ENCODE measurements at places on chromosomes 7 and 10.

GRCh38 chr10:33145451-33146188 is 187.6 kb upstream of the ITGB1 start:
- DNase-seq, result peak; percentile 82

- no peak for DNase-seq
These were observed 19.4 kb downstream of the C1GALT1 start for GRCh38 chr7:7201578-7202374.

- no peak for DNase-seq
These were observed 91.4 kb downstream of the MTERF1 start for GRCh38 chr7:91789086-91789485.

DNA sequence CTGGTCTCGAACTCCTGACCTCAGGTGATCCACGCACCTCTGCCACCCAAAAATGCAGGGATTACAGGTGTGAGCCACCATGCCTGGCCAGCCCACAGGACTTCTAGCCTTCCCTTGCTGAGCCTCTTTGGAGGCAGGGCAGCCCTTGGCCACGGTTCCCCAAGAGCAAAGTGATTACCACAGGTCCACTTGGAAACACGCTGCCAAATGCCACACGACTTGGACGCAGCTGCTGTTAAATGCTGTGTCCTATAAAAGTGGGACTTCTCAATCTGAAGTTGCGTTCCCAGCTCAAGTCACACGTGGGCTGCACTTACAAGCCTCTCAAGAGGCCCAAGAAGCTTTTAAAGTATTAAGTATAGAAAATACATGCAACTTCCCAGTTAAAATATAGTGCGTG is 30.1 kb downstream of the CTBP2 start:
- DNase-seq, result no peak

DNA sequence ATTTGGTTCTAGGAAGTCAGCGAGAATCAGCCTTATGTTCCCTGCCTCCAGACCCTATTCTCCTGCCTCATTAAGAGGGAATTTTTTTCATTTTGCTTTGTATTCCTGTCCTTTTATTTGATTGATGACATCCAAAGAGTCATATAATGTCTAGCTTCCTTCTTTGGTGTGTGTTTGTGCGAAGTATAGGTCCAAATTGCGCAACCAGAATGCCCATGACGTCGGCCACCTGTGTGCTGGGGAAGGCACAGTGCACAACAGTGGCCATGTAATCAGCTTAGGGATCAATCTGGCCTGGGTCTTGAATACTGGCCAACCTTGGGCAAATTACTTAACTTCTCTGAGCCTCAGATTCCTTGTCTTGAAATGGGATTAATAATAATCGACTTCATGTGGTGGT is 206.2 kb downstream of the VTI1A start:
- no peak for DNase-seq

DNA sequence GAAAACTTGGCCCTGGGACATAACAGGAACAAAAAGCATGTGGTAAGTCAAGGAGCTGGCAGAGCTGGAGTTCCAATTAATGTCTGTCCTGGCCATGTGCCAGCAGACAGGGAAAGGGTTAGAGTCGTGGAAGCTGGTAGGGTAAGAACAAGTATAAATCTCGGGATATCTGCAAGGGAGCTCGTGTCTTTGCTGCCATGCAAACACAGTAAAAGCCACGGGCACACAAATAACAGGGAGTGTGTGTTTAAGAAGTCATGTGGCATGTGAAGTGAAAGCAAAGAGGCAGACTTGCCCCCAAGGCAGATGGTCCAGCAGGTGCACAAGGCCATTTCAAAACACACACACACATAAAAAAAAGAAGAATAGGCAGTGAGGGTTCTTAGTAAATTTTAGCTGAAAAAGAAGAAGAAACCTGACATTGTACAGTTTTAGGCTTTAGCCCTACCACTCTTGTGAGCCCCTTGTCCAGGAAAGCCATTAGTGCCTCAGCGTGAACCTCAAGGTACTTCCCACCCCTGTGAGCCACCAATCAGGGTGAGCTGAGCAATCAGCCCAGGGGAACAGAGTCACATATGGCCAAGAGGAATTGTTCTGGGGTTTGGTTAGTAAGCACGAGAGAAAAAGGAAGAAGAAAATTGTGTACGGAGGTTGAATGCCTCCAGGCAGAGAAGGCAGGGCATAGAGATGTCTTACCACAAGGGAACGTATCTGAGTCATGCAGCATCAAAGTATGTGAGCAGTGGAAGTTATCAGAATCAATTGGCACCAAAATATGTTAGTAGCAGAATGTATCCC is 32.8 kb upstream of the ARHGAP12 start:
- no peak for DNase-seq

- DNase-seq, result no peak
These were observed 111.4 kb upstream of the GLCCI1 start for GRCh38 chr7:7857143-7857583.

- no peak for DNase-seq
These were observed 32.5 kb upstream of the ERCC6 start for GRCh38 chr10:49571388-49571787.

GRCh38 chr10:44963772-44964633 is 4.4 kb downstream of the RASSF4 start:
- no peak for DNase-seq

- DNase-seq, result no peak
These were observed 11.6 kb downstream of the GNG11 start for GRCh38 chr7:93933156-93933555.
